ENCODE measurements at places on chromosomes 11 and 22.

DNA sequence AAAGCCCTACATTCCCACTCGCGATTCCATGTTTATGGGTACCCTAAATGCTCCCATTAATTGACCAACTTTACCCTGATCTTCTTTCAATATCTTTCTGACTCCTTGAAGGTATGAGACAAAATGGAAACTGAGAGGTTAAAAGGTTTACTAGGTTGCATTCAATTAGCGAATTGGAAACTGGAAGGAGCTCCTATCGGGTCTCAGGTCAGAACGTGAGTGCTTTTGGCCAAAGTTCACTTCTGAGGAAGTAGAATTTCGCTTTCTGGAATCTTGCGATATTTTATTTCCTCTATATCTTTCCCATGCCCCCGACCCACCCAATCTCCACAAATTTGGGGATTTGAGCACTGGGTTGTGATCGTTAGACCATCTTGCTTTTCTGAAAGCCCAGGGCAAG, 2.6 kb downstream of the EHF start:
- DNase-seq = no peak

- DNase-seq = no peak
Measured at GRCh38 chr11:96794152-96794551, 404.3 kb downstream of the JRKL start.

DNA sequence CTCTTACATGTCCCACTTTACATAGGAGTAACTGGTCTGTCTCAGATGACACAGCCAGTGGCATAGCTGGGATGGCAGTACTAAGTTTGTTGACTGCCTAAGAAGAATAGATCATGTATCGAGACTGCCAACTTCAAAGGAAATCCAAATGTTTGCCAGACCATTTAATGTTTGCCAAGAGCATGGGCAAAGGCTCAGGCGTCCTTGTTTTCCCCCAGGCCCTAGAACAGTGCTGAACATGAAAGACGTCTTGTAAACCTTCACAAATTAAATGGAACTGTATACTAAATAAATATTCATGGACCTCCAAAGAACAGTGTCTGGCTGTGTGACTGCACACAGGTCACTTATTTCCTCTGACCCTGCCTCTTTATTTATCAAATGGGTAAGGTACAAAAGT, 234.7 kb upstream of the CCDC90B start:
- no peak for DNase-seq

- no peak for DNase-seq
Measured at GRCh38 chr11:94749369-94749768, 18.8 kb upstream of the AMOTL1 start.

DNA sequence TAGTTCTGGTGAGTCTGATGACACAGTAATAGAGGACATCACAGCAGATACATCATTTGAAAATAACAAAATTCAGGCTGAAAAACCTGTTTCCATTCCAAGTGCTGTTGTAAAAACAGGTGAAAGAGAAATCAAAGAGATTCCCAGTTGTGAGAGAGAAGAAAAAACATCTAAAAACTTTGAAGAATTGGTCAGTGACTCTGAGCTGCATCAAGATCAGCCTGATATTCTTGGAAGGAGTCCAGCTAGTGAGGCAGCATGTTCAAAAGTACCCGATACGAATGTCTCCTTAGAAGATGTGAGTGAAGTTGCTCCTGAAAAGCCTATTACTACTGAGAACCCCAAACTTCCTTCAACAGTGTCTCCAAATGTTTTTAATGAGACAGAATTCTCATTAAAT, 38.7 kb downstream of the RTN3 start:
- DNase-seq = peak; percentile 10

- DNase-seq = no peak
Measured at GRCh38 chr11:7833527-7833926, 36.8 kb upstream of the OR5P2 start.

- no peak for DNase-seq
Measured at GRCh38 chr22:48902983-48903650, 924.6 kb downstream of the BRD1 start.

DNA sequence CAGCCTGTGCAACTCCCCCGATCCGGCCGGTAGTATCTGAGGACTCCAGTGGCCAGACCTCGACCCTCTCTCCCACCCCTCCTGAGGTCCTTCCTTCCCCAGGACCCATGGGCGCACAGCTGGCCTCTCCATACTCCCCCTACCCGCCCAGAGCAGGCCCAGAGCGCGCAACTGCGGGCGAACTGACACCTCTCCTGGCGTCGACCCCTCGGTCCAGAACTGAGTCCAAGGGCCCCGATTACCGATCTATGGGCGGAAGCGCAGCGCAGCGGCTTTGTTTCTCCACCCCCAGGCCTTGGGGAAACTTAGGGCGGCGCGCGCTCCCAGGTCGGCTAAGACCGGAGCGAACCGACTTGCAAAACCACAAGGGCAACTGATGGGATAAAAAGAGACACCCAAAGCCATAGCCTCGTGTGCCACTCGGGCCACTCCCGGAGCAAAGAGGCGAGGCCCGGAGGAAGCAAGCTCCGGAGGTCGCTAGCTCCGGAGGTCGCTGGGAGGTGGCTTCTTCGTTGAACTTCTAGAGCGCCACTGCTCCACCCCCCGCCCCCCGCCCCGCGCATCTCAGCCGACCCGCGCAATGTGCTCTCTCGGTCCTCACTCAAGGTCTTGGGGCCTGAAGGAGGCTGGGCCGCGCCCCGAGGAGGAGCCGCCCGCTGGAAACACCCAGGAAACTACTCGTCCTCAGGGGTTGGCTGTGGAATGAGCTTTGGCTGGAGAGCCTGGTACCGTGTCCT, 9.8 kb upstream of the ALX4 start:
- no peak for DNase-seq

DNA sequence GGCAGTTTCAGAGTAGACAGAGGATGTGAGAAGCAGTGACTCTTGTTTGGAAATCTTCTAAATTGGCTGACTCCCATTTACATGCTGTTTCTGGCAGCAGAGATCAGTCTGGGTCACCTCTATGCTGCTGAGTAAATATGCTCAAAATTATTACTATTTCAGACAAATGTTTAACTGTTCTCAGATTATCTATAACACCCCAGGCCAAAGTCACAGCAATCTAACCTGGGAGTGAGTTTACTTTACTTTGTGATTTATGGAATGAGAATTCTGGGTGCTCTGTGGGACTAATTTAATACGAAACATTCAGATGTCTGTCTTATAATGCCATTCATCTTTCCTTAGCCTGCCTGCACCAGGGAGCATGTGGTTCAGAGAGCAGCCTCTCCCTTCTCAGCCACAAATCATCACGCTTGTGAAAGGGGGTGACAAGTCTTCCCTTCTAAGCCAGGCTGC, 282.5 kb upstream of the MPPED2 start:
- no peak for DNase-seq

- DNase-seq = no peak
Measured at GRCh38 chr11:70135625-70136059, 57.5 kb downstream of the ANO1 start.

GRCh38 chr22:25748704-25749103, 6.7 kb downstream of the MYO18B start:
- DNase-seq = no peak

DNA sequence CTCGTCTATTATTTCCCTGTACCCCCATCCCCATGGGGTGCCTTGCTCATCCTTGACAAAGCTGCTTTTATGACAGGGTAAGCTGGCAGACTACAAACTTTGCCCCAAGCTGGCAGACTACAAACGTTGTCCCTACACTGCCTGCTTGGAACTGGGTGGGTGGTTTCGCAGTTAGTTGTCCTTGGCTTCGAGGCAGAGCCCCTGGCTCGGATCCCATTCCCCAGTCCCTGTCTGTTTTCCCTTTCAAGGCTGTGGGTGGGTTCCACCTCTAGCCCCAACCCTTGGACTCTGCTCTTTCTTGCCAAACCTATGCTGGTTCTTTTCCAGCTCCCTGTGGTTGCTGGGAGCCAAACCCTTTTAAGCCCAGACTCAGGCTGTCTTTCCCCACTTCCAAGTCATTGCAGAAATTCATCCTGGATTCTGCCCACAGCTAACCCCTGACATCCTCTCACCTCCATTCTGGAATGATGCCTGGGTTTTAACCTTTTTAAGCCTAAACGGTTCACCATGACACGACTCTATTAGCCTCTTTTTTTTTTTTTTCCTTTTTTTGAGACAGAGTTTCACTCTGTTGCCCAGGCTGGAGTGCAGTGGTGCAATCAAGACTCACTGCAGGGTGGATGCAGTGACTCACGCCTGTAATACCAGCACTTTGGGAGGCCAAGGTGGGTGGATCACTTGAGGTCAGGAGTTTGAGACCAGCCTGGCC, 9.2 kb upstream of the RBM14 start:
- DNase-seq = peak; percentile 40

DNA sequence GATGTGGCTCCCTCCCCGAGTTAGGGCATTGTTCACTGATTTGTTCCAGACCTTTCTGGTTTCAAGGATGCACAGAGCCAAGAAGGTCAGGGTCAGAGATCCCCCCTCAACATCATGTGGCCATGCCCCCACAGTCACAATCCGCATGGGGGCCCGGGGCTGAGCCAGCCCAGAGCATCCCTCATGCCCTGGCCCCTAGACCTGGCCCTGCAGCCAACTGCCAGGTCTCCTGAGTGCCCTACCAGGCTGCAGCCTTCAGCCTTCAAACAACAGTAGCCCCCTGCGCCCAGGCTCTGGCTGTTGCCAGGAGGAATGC, 142.4 kb downstream of the CRYBB2 start:
- DNase-seq = no peak

- DNase-seq = no peak
Measured at GRCh38 chr22:44884968-44885805, 124.6 kb downstream of the PHF21B start.

- no peak for DNase-seq
Measured at GRCh38 chr11:72668629-72669347, 5.4 kb downstream of the PDE2A start.

DNA sequence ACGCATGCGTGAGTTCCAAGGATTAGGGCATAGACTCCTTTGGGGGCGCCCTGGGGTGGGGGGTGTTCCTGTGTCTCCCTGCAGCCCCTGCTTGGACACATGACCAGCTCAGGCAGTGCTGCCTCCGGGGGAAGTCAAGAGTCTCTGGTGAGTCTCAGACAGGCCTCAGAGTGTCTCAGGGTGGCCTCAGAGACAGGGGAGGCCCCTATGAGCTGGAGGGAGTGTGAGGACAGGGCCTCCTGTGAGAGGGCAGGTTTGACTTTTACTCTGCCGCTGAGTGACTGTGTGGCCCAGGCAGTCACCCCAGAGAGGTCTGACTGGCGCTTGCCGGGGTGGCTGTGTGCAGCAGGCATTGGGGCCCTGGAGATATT, 41.2 kb upstream of the KCNQ1OT1 start:
- no peak for DNase-seq

DNA sequence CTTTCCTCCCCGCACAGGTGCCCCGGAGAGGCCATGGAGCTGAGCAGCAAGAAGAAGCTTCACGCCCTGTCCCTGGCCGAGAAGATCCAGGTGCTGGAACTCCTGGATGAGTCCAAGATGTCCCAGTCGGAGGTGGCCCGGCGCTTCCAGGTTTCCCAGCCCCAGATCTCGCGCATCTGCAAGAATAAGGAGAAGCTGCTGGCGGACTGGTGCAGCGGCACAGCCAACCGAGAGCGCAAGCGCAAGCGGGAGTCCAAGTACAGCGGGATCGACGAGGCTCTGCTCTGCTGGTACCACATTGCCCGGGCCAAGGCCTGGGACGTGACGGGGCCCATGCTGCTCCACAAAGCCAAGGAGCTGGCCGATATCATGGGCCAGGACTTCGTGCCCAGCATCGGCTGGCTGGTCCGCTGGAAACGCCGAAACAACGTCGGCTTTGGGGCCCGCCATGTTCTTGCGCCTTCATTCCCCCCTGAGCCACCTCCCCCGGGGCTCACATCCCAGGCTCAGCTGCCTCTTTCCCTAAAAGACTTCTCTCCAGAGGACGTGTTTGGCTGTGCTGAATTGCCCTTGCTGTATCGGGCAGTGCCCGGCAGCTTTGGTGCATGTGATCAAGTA, 1.3 kb downstream of the TIGD3 start:
- DNase-seq = no peak
